ENCODE measurements at places on chromosomes 12 and 14.

GRCh38 chr12:5059358-5059757, 15.7 kb downstream of the KCNA5 start:
- no peak for DNase-seq

- no peak for DNase-seq
Measured at GRCh38 chr14:68131907-68132306, 312.3 kb downstream of the RAD51B start.

DNA sequence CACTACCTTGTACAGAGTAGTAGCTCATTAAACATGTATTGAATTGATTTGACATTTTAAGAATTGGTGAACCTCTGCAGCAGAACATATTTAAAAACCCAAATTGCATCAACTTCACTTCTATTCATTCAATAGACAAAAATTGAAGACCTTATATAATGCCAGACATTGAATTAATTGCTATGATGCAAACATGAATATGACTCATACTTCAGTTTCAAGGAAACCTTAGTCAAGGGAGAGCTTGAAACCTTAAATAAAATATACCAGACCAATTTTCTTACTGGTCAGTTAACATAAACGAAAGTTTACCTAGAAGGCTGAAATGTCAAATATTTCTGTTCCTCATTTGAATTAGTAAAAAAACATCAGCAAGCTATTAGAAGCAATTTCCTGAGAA, 5.0 kb upstream of the MGAT4C start:
- DNase-seq, result no peak

DNA sequence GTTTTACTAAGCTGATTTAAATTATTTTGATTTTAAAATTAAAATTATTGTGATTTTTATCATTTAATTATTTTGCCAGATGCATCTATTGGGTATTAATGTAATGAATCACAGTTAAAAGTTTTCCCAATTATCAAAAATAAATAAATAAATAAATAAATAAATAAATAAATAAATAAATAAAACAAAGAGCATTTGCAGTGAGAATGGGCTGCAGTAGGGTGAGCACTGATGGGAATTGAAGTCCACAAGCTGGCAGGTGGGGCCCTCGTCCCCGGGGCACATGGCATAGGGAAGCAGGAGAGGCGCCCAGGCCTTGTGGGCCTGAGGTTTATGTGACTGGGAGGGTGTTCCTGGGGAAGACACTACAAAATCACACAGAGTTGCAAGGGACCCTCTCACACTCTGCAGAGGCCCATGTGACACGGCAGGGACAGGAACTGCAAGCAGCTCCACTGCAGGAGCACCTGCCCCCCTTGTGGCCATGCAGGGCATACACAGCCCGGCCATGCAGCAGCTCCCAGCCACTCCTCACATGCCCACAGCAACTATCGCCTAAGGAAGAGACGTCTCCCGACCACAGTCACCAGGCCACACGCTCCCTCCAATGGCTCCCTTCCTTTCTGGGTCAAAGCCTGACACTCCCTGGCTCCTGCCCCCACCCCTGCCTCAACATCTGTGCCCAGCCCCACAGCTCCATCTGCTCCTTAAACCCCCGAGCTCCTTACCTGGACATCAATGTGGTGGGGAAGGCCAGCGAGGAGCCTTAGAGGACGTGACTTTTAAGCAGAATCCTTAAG, 256.3 kb upstream of the SFSWAP start:
- DNase-seq, result peak; percentile 95

DNA sequence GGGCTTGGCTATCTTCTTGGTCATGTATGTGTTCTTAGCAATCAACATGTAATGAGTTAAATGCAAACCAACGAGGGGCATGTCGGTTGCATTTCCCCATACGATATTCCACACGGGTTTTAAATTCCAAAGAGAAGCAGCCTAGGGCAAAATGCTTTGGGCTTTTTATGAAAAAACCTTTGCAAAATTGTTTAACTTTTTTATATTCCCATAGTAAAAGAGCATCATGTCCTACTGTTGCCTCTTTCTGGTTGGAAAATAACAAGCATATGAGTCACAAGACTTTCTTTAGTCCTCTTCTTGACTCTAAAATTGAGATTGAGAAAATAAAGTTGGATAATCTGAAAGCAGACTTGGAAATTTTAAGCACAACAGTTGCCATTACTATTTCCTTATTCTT, 3.8 kb upstream of the DIO2 start:
- DNase-seq, result no peak

All from H9 (cell line).